Stromal cell of bone marrow (primary cell): ENCODE measurements at places on chromosomes 7 and 10.
A peak's percentile ranks its signal among the peaks of the same experiment; 100 is the strongest.

GRCh38 chr10:122159141-122159970, 111.7 kb upstream of the BTBD16 start:
- no peak for DNase-seq

- DNase-seq = no peak
Observed at GRCh38 chr7:147539685-147540084, 1050.9 kb upstream of the C7orf33 start.

DNA sequence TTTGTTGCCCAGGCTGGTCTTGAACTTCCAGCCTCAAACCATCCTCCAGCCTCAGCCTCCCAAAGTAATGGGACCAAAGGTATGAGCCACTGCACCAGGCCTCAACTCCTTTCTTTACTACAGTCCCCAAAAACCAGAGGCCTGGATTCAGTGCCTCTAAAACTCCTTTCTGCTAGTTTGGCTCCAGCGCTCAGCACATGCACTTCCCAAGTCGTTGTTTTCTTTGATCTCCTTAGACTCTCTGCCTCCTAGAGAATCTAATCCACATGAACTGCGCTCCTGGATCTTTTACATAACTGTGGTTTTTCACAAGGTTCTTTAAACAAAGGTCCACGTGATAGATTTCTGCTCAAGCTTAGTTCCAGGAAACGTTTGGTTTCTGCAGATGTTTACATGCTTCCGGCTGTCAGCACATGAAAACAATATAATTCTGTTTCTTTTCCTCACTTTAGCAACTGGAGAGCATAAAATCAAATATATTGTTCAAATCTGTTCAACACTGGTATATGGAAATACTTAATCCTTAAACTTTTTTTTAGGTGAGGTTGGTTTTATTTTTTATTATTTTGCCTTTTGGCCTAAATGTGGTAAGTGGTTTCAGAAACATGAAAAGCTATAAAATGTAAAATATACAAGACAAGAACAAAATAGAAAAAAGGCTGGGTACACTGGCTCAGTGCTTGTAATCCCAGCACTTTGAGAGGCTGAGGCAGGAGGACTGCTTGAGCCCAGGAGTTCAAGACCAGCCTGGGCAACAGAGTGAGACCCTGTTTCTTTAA, 270.5 kb upstream of the MKLN1 start:
- DNase-seq = peak; percentile 31

DNA sequence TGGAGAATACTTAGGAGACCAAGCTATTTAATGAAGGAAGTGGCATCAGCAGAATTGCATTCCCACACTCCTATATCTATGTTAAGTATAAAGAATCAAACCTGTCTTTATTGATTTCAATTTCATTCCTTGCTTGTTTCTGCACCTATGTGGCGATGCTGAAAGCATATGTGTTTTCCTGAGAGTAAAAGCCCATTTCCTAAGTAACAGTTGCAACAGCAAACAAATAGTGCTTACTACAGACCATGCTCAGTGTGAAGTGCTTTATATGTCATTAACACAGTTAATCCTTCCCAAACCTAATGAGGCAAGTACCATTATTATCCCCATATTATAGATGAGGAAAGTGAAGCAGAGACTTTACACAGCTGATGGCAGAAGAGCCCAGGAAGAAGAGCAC, 552.1 kb downstream of the PARD3 start:
- no peak for DNase-seq

- DNase-seq = no peak
Observed at GRCh38 chr7:85103357-85103756, 83.5 kb downstream of the SEMA3D start.

DNA sequence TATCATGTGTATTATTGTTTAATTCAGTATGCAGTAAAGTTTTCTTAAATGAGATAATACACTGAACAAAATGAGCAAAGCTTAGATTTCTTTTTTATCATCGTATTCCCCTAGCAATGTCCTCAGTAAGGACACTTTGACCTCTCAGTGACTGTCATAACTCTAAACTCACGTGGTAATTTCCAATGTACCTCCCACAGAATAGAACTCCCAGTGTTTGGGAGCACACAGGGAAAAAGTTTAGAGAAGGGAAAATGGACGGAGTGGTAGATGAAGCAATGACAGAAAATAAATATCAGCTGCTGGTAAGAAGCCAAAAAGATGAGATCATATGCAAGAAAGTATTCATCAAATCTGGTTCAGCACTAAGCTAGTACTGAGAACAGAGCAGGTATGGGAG, 758.6 kb upstream of the KCND2 start:
- peak; percentile 6 for DNase-seq

- DNase-seq = peak; percentile 77
Observed at GRCh38 chr10:73110345-73110849, at the start of gene NUDT13. Gene NUDT13, plus strand, starts transcription at chr10:73110455. Its CDS starts 3,911 bp downstream, at chr10:73114366.

DNA sequence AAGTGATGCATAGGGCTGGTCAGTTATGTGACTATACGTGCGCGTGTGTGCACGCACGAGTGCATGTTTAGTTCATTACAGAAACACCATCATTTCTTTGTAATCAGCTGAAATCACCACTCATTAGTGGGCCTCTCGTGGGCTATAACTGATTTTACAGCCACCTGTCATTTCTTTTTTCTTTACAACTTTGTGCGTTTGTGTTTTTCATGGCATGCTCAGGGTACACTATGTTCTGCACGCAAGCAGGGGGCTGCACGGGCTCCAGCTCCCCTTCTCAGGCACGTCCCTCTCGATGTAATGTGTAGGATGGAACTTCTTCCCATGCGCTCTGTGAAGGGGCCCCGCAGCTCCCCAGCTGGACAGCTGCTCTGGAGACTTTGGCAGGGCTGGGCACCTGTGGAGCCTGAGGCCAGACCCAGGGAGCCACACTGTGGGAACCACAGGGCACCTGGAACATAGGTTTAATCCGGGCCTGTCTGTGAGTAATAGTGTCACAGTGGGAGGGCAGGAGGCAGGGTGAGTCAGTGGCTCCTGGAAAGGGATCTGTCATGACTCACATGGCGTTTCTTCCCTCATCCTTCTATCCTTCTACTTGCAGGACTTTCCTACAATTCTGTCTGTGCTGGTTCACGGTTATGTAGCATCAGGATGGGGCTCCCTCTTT, 4.9 kb downstream of the GCK start:
- peak; percentile 67 for DNase-seq

GRCh38 chr10:31272841-31273240, 46.2 kb upstream of the ZEB1 start:
- DNase-seq = no peak

DNA sequence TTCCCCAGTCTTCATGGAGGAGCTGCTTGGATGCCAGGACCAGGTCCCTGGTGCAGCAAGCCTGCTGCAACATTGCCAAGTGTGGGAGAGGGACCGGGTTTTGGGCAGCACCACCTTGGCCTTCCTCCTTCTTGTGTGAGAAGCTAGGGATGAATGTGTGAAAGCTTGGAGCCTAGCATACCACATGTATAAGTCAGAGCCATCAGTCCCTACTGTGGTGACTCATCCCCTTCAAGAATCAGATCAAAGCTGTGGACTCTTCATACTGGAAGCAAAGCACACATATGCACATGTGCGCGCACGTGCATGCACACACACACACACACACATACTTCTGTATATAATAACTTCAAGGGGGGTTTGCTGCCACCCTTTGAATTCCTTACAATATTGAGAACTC, 527.8 kb downstream of the LRMDA start:
- peak; percentile 70 for DNase-seq

- no peak for DNase-seq
Observed at GRCh38 chr10:86364491-86365345, 1.9 kb downstream of the GRID1 start.

DNA sequence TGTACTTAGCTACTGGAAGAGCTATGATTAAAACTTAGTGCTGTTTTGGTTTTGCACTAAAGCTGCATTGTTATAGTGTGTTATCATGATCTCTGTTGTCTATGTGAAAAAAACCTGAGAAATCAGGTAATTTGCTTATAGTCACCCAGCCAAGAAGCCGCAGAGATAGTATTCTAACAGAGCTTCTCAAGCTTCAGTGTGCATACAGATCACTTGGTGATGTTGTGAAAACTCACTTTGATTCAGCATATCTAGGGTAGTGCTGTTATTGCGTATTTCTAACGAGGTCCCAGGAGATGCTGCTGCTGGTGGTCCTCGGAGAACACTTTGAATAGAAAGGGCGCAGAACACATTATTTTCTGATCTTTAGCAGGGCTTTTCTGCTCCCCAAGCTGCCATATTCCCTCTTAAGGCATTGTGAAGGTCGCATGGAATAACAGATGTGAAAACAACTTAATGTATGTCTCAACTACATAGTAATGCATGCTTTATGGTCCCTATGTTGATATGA, 68.4 kb upstream of the PDCD4 start:
- DNase-seq = no peak

GRCh38 chr10:45091968-45092367, 91.2 kb downstream of the ZNF22 start:
- DNase-seq = no peak

DNA sequence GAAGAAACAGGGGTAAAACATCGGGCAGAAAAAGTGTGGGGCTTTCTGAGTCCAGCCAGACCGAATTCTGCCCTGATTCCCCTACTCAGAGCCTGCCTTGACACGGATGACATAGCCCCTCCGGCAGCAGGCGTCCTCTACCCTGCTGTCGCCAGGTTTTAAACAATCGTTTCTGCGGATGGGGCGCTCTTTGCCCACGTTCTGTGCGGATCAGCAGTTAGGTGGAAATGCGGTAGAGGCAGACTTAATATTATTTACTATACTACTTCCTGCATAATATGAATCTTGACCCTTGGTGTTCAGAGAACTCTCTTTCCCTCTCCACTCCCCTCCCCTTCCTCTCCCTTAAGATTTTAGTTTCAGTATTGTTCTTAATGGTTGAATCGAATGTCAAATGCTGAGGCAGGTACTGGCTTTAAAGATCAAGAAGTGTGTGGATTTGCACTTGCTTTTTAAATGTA, 2.4 kb downstream of the GATA3 start:
- DNase-seq = no peak

GRCh38 chr7:17523813-17524739, 225.6 kb downstream of the AHR start:
- no peak for DNase-seq

DNA sequence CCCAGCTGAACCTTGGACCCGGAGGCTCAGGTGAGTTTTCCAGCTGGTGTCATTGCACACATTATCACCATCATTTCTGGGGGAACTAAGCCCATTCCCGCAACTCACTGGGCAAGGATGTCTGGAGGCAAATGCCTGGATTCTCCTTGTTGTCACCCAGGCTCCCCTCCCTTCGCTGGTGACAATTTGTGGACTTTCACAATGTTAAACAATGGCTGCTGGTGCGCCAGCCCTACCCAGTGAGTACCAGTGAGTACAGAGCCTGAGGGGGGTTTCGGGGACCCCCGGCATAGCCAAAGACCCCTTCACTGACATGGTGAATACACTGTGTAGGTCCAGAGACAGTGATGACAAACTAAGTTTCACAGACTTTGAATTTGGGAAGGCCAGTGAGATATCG, 189.2 kb downstream of the ADARB2 start:
- no peak for DNase-seq

DNA sequence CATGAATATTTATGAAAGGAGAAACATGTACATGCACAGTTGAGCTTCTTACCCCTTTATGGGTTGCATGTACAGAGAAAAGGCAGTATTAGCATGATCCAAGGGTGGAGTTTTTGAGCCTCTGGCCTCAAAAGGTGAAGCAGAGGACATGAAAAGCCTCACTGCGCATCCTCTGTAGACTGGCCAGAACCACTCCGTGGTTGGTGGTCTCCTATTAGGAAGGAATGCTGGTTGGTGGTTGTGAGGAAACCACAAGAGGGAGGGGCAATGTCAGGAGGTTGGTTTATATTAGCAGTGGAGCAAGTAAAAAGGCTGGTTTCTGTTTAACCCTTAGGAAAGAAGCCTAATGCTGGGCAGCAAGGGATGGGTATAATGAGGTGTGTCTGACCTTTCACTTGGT, 37.5 kb downstream of the AHCYL2 start:
- no peak for DNase-seq

DNA sequence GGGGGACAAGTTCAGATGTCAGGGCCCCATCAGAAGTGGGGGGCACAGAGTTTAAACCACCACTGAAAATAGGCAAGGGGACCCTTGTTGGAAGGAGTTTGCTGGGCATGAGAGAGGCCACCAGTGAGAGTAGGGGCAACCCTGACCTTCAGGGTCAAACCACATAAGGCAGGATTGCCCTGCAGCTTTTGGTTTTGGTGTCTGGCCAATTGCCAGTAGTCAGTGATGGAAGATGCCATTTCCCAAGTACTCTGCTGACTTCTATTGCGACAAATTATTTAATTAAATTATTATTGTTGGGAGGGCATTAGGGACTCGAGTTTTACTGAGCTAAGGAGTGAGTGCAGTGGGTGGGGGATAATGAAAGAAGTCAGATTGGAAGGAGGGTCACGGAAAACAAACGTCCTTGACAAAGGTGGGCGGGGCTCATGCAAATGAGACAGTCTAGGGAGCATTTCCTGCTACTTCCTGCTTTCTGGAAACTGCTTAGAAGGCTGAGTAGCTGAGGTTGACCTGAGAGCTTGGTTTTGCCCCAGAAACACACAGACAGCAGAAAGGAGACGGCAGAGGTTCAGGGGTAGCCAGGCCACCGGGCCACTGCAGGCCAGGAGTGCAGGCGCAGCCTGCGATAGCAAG, 74.2 kb upstream of the ANLN start:
- DNase-seq = no peak

- no peak for DNase-seq
Observed at GRCh38 chr10:45553155-45553554, 119.4 kb downstream of the ZFAND4 start.
